ENCODE measurements at places on chromosomes 11 and 22. TPM values are rescaled to one million over a fixed set of nuclear protein-coding genes. Genes with fewer than 3 reads are reported as not detected.

- no peak for DNase-seq
Measured at GRCh38 chr11:95541715-95542114, 247.9 kb downstream of the FAM76B start.

- DNase-seq = no peak
Measured at GRCh38 chr11:41377709-41378394, 81.6 kb downstream of the LRRC4C start.

- no peak for DNase-seq
Measured at GRCh38 chr11:70623906-70624597, 225.7 kb downstream of the CTTN start.

- no peak for DNase-seq
Measured at GRCh38 chr11:28401446-28401845, 293.3 kb downstream of the METTL15 start.

Gene SULT4A1
- 0.45 TPM for total RNA-seq

Gene POU2AF3
- 0.74 TPM for total RNA-seq
